Esophagus muscularis mucosa (tissue), 4 donors: ENCODE measurements at places on chromosomes 13 and 19. TPM values are rescaled to one million over a fixed set of nuclear protein-coding genes. Genes with fewer than 3 reads are reported as not detected.

GFY gene
- not detected for total RNA-seq

IL17D gene
- total RNA-seq, result 4.2 TPM

GRCh38 chr19:56476651-56477428 lies at the start of gene ZNF667:
ZNF667 (minus strand) TSS chr19:56477345; CDS start chr19:56462370, 14,975 bp downstream.
- DNase-seq, result no peak

DNA sequence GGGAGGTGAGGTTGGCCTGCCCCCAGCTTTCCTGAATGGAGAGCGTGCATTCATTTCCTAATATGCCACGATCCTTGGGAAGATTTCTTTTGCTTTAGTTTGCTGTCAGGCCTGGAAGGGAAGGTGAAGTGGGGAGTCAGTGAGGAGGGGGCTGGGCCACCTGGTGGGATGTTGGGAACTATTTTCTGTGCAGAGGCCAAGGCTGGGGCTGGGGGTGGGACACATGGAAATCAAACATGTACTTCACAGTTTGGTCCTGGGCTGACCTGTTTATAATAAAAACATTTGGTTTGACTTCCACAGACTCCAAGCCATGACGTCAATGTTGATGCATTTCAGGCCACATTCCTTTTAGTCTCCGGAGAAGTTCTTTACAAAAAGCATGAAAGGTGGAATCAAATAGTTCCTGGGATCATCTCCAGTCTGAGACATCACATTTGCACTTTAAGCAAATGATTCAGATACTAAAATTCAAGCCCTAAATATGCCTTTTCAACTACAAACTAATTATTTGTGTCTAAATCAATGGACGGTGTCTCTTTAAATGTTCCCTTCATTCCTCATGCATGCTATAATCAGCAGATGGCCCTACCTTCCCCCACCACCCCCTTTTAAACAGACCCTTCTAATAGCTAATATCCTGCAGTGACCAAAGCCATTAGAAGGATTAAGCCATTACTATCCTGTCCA lies 41.5 kb upstream of the MEDAG start:
- DNase-seq, result no peak

DNA sequence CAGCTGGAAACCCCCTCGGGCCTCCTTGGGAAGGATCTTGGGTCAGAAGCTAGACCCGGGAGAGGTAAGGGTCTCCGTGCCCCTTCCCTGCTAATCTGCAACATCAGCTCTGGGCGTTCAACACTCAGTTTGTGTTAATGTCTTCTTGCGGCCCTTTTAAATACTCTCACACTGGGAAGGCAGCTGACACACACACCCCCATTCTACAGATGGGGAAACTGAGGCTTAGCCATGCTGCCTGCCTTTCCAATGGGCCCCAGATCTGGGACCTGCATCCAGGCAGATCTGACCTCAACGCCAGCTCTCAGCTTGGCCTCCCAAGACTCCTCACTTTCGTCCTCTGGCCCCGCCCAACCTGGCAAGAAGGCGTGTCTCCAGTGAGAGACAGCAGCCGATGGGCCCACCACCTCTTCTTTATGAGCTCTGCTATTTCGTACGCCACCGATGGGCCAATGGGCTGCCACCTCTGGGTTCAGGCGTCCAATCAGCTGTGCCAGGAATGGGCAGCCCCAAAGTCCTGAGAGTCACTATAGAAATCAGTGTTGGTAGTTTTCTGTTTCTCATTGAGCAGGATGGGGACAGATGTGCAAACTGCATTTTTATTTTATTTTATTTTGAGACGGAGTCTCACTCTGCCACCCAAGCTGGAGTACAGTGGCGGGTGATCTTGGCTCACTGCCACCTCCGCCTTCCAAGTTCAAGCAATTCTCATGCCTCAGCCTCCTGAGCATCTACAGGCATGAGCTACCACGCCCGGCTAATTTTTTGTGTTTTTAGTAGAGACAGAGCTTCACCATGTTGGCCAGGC lies 43.8 kb downstream of the DNM2 start:
- DNase-seq, result no peak
